ENCODE measurements at places on chromosomes 5 and 9.

DNA sequence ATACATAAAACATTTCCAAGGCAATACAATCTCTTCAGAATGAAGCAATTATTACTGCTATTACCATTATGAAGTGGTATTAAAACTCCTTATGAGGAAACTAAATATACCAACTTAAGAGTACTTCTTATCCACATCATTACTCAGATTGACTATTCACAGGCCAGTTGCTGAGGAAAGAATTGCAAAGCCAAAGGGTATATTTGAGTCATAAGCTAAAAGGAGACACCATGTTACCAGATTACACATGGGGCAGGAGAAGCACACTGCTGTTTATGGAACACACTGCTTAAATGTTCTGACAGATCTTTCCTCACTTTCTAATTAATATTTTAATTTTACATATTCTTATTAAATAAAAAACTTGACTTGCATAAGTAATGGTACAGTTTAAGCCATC lies 1726.4 kb upstream of the NUDT12 start:
- DNase-seq, result no peak

- DNase-seq, result no peak
These were observed 120.4 kb downstream of the RAPGEF6 start for GRCh38 chr5:131514316-131515283.

DNA sequence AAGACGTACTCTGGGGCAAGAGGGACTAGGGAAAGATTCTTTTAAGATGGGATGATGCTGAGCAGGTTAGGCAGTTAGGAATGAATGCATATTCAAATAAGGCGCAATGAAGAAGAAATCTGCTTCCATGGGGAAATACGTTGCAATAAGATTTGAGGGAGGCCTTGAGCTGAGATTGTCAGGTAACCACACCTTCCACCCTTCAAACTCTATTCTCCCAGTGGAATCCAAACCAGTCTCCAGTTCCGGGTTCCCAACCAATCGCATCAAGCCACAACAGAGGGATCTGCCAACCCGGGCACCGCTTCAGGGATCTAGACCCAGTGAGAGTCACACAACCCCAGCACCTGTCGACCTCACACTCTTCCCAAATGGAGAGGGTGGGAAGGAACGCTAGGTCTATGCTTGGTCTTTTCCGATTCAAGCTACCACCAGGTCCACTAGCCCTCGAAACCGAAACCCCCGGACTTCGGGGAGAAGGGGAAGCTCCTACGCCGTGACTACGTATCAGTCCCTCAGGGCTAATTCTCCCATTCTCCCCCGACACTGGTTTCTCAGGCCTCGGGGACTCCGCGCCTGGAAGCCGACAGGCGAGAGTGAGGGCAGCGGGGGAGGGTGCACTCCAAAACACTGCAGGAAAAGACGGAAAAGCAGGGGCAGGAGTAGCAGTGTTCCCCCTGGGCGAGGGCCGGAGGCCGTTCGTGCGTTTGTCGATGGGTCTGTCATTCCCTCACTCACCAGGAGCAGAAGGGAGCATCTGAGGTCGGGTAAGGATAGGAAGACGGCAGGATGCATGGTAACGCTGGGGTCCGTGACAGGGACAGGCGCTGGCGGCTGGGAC lies 534 bp downstream of the ERP44 start:
- peak; percentile 8 for DNase-seq

DNA sequence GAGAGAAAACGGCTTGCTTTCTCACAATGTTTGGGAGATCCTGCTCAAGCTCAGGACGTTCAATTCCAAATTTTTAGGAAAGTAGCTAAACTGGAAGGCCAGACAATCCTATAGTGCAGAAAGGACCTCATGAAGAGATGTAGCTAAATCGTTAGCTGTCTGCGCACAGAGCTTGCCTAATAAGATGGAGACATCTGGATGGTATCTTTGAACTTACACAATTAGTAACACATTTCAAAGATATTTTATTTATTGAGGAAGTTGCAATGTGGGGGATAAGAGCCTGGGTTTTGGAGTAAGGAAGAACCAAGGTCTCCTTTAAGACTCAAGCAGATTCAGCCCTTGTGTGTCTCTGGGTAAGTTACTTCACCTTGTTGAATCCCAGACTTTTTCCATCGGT lies 28.6 kb upstream of the RAB14 start:
- no peak for DNase-seq

DNA sequence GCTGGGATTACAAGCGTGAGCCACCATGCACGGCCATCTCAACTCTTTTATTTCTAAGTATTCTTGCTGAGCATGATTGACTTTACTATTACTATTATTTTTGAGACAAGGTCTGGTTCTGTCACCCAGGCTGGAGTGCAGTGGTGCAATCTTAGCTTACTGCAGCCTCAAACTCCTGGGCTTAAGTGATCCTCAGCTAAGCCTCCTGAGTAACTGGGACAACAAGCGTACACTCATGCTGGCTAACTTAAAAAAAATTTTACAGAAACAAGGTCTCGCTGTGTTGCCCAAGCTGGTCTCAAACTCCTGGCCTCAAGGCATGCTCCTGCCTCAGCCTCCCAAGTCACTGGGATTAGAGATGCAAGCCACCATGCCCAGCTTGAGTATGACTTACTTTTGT lies 443.7 kb downstream of the ARHGEF28 start:
- no peak for DNase-seq

DNA sequence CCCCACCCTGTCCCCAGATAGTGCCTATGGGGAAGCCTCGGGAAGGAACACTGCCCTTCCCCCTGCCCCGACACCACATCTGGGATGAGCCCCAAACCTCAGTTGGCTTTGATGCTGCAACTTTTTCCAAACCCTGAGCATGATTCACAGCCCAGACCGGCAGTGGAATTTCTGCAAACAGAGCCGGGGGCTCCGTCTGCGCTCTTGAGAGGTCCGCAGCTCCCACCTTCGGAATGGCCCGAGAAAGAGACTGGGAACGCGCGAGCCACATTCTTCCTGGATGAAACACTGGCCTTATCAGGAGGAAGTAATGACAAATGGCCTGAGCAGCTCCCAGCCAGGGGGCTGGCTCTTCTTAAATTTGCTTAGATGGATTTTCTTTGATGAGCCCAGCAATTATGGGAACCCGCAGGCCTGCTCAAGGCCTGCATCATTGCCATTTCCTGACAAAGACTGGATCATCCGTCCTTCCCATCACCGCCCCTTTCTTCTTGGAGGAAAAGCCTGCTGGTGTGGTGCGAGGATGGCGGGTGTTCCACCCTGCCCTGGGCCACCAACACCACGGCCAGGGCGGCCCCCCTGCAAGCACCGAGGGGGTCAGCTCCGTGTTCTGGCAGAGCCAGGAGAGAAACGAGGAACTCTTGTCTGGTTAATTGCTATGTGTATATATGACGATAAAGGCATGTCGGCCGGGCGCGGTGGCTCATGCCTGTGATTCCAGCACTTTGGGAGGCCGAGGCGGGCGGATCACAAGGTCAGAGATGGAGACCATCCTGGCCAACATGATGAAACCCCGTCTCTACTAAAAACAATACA lies 38.8 kb upstream of the COL5A1 start:
- DNase-seq, result no peak

GRCh38 chr5:53041071-53041692 lies 52.0 kb downstream of the ITGA2 start:
- no peak for DNase-seq

DNA sequence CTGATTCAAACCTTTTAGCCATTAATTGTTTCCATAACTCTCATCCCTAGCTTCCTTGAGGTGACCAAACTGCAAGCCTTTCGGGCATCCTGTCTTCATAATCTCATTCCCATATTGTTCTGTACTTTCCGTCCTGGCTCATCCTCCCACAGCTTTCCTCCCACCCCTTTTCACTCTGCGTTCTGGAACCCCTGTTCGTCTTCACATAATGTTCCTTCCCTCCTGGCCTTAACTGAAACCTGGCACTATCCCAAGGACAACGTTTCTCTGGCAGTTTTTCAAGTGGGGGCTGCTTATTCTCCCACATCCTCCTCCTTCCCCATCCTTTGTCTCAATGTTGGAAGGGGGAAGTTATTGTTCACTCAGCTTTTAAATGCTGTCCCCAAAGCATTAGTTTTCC lies 1.5 kb downstream of the ZNF189 start:
- no peak for DNase-seq

GRCh38 chr5:112174959-112175594 lies 244.0 kb downstream of the EPB41L4A start:
- DNase-seq, result no peak
